HL-60 (cell line): ENCODE measurements at places on chromosomes 1 and 21.

GRCh38 chr1:37453647-37454046 is 20.7 kb upstream of the ZC3H12A start:
- DNase-seq = no peak

GRCh38 chr1:85940656-85941306 is 215.8 kb downstream of the COL24A1 start:
- DNase-seq = no peak

- DNase-seq = no peak
Observed at GRCh38 chr1:19754482-19754881, 45.2 kb downstream of the TMCO4 start.

DNA sequence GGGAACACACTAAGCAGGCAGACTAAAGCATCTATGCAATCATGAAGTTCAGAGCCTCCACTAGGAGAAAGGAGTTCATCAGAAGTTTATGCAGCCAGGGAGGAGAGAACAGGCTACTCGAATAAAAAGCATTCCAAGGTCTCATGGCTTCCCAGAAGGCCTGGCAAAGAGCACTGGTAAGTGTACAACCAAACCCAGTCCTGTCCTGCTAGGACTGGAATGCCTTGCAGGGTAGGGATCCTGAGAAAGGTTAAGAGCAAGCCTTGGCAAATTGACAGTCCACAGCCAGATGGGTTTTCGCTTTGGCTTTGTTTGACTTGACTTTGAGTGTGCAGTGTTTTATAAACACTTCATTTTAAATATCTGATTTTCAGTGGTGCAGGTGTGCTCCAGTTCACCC is 133.6 kb upstream of the ATP1B1 start:
- DNase-seq = no peak

DNA sequence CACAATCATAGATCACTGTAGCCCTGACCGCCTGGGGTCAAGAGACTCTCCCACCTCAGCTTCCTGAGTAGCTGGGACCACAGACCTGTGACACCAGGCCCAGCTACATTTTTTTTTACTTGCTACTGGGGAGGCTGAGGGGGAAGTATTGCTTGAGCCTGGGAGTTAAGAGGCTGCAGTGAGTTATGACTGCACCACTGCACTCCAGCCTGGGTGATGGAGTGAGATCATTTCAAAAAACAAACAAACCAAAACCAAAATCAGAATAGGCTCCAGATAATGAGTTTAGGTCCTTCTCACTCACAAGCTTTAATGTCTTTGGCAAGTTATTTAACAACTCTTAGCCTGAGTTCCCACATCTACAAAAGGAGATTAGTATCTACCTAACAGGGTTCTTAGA is 22.8 kb downstream of the WDR26 start:
- DNase-seq = no peak

DNA sequence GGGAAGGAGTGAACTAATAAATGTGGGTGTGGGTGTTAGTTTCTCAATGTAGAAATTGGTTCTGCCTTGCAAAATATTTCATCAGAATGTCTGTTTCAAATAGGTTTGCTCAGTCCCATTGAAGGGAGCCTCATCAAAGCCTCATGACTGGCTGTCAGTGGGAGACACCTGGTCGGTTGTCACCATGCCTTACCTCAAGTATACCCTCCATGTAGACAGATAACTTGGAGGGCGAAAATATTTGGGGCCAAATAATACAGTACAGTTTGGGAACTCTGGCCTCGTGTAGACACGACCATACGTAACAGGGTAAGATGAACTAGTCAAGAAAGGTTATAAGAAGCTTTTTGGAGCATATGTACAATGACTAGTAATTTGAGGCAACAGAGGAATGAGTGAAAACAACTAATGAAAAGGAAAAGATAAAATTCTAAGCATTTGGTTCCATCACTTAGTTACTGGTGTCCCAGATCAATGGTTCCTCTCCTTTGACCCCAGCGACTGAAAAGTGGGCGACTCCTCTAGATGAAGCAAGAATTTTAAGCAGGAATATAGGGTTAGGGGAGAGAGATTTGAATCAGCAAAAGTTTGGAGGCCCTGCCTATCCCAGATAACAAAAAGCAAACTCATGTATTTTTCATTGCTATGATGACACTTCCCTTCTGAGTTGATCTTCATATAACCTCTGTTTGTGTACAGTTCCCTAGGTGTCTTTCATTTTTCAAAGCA is 163.9 kb downstream of the LRRC40 start:
- DNase-seq = no peak

DNA sequence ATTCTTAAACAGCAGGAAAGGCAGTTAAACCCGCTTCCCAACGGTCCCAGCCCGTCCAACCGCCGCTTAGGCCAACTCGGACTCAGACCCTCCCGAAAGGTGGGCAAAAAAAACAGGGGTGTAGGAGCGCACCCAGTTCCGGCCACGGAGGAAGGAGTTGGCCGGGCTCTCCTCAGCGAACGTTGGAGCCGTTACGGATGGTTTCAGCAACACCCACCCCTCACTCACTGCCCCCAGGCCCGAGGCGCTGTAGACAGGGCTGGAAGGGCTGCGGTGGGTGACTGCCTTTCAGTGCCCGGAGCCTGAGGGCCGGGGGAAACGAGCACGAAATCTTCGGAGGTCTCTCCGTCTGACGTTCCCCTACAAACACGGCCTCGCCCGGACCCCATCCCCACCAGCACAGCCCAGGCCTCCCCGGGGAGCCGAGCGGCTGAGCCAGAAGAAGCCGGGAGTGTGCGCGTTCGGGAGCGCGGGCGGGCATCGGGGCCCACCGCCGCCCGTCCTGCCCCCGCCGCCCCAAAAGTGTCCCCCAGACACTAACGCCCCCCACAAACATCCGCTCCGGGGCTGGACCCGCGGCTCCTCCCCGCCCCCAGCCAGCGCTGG is 1.3 kb downstream of the KDM5B start:
- DNase-seq = peak; percentile 62

DNA sequence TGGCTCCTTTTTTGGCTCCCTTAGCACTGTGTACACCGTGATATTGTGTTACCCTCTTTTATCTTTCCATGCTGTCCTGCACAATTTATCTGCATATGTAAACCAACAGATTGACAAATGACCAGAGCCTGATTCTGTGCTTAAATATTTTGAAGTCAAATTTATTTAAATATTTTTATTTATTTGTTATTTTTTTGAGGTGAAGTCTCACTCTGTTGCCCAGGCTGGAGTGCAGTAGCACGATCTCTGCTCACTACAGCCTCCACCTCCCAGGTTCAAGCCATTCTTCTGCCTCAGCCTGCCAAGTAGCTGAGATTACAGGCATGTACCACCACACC is 12.8 kb downstream of the PMF1 start:
- no peak for DNase-seq

- DNase-seq = no peak
Observed at GRCh38 chr1:228956864-228957263, 221.6 kb downstream of the RHOU start.

- DNase-seq = no peak
Observed at GRCh38 chr1:177011508-177011907, 153.0 kb downstream of the ASTN1 start.

DNA sequence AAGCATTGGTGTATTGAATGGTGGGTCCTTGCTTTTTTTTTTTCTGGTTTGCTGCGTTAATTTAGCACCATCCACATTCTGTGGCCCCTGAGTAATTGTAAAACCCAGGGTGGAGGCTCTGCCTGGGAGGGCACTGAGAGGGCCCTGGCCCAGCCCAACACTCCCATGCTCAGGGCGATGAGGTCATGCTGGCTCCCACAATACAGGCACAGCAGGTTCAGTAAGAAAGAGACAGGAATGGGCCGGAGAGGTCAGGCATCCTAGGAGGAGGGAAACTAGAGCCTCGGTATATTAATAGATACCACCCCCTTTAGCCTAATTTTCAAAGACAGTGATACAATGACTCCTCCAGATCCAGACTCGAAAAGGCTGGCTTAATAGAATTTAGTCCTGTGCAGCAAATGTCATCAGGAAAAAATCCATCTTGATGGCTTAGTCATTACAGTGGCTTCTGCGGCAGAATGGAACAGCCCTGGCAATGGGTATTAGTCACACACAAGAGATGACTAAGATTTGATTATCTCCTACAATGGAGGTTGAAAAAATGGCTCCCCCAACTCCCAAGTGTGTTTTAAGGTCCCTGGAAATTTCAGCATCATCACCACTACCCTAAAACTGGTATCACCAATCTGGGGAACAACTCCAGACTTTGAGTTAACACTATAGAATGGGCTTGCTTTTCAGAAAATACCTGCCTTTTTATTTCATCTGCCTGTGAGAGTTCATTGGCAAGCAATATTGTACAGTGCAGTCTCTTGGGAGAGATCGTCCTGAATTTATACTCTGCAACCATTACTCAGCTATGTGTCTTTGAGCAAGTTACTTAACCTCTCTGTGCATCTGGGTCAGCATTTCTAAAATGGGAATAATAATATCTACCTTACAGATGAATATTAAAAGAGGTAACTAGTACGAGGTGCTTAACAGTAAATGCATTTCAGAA is 43.9 kb upstream of the LYST start:
- no peak for DNase-seq

DNA sequence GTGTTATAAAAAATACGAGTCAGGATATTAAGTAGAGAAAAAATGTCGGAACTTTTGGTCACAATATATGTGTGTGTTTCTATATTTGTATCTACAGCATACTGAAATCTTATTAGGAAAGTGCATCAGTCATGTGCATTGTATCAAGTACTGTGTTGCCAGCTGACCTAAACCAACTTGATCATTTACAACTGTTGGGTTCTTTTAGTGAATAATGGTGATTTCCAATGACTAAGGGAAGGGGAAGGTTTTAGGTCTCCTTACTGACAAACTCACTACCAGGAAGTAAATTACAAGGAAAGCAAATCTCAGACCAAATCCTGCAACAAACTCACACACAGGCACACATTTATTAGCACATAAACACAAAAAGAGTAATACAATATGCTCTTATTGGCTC is 142.7 kb downstream of the TSEN15 start:
- DNase-seq = no peak

GRCh38 chr1:205746757-205747412 is 3.1 kb downstream of the NUCKS1 start:
- no peak for DNase-seq

DNA sequence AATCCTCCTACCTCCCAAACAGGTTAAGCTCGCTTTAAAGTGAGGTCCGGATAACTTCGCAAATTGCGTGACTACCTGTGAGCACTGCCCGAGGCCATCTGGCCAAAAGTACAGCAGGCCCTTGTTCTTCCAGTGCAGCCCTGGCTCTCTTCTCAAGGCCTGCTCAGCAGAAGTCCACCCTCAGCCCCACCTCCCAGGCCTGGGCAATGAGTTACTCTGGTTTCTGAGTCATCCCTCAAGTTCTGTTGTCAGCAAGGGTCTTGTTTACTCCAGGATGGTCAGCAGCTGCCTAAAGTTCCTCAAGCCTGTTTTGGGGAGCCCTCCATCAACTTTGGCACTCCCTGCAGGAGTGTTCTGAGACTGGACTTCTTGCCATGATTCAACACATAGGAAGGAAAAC is 101.7 kb downstream of the BCAR3 start:
- no peak for DNase-seq

DNA sequence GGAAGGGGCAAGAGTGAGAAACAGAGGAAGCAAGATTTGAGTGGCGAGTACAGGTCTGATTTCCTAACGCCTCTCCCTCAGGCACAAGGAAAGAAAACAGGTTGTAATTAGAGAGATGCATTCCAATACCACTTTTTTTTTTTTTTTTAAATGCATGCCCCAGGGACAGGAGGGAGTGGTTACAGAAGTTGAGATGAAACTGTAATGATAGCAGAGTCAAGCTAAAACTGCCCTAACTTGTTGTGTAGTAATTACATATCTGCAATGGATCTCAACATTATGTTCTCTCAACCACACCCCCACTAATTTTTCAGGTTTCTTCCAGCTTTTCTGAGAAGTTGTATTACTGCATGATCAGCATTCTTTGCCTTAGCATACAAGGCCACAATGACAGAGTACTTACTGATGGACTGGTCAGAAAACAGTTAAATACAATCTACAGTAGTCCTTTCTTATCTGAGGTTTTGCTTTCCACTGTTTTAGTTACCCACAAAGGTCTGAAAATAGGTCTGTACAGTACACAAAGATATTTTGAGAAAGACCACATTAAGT is 5.5 kb downstream of the ETV3 start:
- DNase-seq = no peak

DNA sequence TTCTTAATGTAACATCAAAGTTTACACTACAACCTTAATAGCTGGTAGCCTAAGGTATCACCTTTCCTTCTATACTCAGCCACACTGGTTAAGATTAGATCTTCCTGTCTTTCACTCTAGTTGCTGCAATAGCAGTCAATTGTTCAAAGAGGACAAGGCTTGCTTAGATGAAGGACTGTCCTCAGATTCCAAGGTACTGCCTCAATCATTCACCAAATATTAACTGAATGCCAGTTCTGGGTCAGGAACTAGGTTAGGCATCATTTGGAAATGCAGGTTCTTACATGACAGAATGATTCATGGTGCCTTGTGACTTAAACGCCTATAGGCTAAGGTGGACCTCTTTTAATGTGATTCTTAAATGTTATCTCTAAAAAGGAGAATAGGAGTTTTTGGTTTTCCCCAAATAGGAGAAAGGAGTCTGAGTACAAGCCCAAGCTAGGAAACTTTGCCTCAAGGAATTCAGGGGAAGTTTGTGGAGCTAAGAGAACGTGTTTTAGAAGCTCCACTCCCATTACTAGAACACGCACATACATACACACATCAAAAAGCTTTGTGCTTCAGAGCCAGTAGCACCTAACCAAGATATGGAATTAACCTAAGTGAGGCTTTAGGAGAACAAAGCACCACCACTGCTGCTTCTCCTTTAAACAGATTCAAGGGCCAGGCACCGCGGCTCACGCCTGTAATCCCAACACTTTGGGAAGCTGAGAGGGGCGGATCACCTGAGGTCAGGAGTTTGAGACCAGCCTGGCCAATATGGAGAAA is 8.5 kb upstream of the WDR47 start:
- no peak for DNase-seq

DNA sequence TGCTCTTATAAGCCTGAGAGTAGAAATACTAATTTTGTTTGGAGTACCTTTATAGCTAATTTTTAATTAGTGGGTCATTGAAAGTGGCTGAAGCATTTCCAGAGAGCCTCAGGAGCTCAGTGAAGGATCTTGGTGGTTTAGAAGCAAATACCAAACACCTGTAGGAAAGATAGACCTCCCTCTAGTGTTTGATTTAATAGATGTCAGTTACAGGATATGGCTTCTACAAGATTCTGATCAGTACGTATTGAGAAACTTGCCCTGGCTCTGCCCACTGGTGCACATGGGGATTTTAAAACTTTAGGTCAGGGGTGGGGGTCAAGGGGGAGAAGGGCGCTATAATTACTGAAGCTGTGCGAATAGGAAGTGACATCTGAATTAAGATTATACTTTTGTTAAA is 122.2 kb downstream of the POU2F1 start:
- no peak for DNase-seq

- no peak for DNase-seq
Observed at GRCh38 chr1:226523646-226524406, 24.7 kb upstream of the STUM start.

GRCh38 chr1:64906447-64906846 is 59.9 kb downstream of the JAK1 start:
- DNase-seq = no peak

DNA sequence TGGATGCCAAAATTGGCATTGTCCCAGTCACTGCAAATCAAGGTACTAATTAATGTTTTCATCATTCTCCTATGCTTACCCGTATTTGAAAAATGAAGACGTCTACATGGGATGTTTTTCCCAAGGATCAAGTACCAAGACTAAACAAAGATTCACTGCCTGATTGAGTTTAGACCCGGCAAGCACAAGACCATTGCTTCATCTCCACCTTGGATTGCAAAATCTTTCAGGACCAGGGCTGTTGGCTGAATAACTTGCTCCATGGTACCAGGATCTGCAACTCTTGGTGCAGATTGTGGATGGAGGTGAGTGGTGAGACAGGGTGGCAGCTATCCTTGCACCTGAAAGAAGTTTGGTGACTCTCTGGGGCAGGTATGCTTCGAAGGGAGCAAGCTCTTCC is 122.5 kb upstream of the ETS2 start:
- DNase-seq = no peak
